ENCODE measurements at places on chromosomes 16 and 17.

DNA sequence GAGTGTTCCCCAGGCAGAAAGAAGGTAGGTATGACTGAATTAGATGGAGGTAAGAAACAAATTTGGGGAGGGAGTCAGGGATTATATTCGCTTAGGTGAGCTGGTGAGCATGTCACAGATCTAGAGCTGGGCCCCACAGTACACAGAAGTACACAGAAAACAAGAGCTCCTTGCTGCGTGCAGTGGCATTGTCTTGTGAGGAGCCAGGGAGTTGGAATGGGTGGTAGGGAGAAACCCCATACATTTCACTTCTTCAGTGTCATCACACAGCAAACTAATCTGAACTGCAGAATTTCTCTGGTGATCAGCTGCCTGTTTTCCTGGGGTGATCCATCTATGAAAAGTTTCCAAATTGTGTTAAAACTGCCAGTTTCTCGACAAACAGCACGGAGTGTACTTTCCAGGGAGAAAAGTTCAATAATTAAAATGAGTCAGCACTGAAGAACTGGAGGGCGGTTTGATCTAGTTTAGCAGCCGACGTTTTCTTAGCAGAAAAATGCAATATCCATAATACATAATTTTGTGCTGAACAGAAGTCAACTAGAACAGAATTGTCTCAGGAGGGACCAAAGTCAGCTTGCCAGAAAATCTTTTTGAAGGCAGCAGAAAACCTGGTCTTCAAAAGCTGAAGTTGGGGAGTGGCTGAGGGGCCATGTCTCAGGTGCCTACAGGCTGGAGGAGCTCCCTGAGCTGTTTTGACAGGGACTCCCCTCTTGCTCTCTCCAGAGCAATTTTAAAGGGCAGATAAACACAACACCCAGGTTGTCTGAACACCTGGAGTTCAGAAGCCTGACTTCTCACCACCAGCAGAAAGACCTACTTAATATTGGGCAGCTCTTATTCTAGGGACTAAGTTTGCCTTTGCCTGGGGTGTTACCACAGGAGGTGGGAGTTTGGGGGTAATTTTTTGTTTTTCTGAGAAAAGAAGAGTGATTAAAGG, 448.6 kb downstream of the CA10 start:
- H3K36me3 ChIP-seq, result no peaks in the 10 kb centered on the region
- H3K27ac ChIP-seq, result no peak overlapping the region
- H3K27me3 ChIP-seq, result no peaks in the 10 kb centered on the region
- no peak overlapping the region for H3K4me3 ChIP-seq
- H3K4me1 ChIP-seq, result peaks cover 3% of the 10 kb centered on the region
- DNase-seq, result no peak

DNA sequence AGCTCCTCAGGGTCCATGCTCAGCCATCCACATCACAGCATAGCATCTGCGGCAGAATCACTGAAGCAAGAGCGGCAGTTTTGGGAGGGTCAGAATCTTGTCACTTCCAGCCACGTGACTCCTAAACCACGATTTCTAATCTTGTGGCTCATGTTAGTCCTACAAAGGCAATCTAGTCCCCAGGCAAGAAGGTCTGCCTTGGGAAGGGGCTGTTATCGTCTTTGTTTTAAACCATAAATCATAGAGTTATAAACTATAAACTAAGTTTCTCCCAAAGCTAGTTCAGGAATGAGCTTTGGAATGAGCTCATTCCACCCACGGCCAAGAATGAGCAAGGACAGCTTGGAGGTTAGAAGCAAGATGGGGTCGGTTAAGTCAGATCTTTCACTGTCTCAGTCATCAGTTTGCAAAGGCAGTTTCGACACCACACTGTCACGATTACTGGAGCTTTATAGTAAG, 20.8 kb upstream of the DNAH17 start:
- H3K27me3 ChIP-seq, result no peaks in the 10 kb centered on the region
- no peak overlapping the region for H3K4me3 ChIP-seq
- no peak for DNase-seq

DNA sequence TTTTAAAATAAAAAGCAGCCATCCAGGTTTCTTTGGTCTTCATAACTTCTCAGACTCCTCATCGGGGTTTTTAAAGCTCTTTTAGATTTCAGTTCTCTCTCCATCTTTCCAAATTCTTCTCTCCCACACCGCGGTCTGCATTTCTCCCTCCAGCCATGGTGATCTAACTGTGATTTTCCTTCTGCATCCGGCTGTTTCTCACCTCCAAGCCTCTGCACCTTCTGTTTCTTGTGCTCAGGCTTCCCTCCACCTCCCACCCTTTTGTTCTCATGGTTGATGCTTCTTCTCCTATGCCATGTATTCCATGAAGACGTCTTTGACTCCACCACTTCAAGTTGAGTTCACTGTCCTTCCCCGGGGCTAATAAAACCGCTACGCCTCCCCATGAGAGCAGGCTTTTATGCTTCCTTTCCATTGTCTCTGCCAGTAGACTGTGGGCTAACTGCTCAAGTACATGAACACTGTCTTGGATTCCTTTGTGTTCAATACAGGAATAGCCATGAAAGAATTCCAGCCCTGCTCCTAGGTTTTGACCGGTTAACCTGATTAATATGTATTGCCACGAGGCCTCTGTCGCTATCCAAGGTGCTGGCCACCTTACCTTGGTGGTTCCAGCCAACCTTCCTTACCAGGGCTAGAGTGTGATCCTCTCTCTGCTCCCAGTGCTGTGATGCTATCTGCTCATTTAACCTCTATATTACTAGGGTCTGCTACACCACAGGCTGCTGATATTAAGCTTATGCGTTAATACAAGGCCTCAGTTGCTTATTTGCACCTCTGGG, 625.1 kb downstream of the HS3ST4 start:
- H3K27ac ChIP-seq, result no peak overlapping the region
- H3K4me3 ChIP-seq, result no peak overlapping the region
- H3K4me1 ChIP-seq, result no peaks in the 10 kb centered on the region
- no peak for DNase-seq
- no peaks in the 10 kb centered on the region for H3K36me3 ChIP-seq

- H3K27me3 ChIP-seq, result no peaks in the 10 kb centered on the region
- H3K4me3 ChIP-seq, result no peak overlapping the region
- no peaks in the 10 kb centered on the region for H3K36me3 ChIP-seq
- peaks cover 20% of the 10 kb centered on the region for H3K4me1 ChIP-seq
- H3K27ac ChIP-seq, result peak overlapping the region; percentile 11
These were observed 25.6 kb downstream of the ITGB3 start for GRCh38 chr17:47279062-47279801.

GRCh38 chr16:9852003-9852402, 330.2 kb downstream of the GRIN2A start:
- H3K27me3 ChIP-seq, result no peaks in the 10 kb centered on the region
- H3K36me3 ChIP-seq, result no peaks in the 10 kb centered on the region
- H3K4me3 ChIP-seq, result no peak overlapping the region
- no peak for DNase-seq

Data from spinal cord (tissue), 10 donors.